Fibroblast of pulmonary artery (primary cell): ENCODE measurements at places on chromosomes 2 and 18.

- no peak for DNase-seq
Observed at GRCh38 chr2:74406035-74406434, 15.4 kb downstream of the C2orf81 start.

GRCh38 chr2:219344751-219345430, 12.3 kb upstream of the RESP18 start:
- peak; percentile 66 for DNase-seq

DNA sequence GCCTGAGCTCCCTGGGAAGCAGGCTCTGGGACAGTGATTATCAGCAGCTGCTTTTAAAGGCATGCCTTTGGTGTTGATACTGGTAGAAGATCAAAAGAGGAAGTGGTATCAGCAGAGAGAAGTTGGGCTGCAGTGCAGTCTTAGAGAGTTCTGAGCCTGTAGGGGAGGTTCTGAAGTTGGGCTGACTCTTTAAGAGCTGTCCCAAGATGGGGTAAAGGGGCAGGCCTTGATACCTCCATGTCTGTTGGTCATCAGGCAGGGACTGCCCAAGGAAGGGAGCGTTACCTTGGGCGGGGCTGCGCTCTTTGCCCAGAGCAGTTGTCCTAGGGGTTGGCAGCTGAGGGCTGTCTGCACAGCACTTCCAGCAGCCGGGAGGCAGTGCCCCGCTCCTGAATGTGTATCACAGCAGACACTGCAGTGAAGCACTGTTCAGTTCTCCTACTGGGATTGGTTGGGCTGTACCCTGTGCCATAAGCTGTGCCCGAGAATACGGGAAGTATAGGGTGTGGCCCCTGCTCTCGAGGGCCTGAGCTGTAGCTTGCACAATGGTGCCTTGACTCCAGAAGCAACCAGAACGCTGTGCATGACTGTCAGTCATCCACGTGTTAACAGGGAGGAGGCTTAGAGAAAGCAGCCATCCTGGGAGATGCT, 177.0 kb downstream of the CTIF start:
- no peak for DNase-seq

DNA sequence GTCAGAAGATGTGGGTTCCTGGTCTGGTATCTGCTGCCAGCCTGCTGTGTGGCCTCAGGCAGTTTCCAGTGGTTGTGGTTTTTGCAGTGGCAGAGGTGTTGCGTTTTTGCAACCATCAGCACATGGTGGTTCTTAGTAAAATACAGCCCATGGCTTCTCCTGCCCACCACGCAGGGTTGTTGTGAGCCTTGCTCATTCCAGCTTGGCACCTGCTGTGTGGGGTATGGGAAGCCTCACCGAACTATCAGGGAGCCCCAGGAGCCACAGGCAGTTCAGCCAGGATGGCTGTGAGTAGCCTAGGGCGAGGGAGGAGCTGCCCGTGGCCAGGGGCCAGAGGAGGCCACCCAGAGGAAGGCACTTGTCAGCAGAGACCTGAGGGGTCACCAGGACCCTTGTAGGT, 9.8 kb downstream of the ARID5A start:
- DNase-seq: no peak

DNA sequence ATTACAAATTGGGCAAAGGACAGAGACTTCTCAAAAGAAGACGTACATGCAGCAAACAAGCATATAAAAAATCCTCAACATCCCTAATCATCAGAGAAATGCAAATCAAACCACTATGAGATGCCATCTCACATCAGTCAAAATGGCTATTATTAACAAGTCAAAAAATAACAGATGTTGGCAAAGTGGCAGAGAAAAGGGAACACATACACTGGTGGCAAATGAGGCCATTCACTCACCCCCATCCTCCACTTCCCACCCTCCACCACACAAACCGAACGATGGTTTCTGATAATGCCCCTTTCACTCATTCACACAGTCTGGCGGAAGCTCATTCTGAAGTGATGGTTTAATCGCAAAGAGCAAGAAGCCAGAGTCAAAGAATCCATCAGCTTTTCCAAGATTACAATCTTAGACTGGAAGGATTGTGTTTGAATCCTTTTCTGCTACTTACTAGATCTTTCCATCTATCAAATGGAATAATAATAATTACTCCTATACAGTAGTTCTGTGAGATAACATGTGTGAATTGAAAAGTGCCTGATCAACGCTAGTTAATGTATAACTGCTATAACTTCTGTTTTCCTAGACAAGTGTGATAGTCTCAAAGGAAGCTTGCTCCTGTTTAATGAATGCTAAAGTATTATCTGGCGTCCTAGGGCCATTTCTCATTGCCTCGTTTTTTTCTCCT, 16.9 kb upstream of the CD28 start:
- no peak for DNase-seq

DNA sequence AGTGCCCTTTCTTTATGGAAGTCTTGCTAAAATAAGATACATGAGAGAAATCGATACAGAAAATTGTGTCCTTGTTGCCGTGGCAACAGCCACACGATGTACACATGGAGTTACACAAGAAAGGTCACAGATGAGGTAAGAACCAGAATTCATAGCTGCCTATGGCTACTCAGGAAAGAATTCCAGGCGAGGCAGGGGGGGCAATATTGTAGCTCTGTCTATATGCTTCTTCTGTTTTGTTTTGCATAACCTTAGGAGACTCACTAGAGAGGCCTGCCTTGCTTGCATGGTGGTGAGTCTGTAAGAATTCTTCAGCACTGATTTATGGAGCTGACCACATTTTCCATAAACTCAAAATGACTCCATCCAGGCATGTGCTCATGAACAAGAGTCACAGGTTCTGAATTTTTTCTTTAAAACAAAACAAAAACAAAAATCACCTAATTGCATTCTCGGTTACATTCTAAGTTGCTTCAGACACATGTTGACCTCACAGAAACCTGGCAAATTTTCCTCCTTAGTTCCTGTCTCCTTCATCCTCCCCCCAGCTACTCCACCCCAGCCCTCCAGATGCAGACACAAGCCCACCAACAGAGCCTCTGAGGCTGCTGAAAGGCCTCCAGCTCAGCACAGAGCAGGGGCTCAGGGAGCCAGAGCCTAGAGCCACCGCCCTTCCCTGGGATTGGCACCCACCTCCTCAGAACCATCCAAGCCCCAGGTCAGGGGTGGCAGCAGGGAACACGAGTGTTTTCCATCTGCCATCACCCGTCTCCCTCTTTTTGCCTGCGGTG, 183.5 kb downstream of the ANTXR1 start:
- peak; percentile 72 for DNase-seq

- no peak for DNase-seq
Observed at GRCh38 chr2:182144041-182144775, 158.6 kb downstream of the PPP1R1C start.

- DNase-seq: no peak
Observed at GRCh38 chr2:232418056-232418455, 11.4 kb downstream of the ALPG start.

GRCh38 chr2:229526951-229527350, 187.4 kb downstream of the DNER start:
- DNase-seq: no peak

DNA sequence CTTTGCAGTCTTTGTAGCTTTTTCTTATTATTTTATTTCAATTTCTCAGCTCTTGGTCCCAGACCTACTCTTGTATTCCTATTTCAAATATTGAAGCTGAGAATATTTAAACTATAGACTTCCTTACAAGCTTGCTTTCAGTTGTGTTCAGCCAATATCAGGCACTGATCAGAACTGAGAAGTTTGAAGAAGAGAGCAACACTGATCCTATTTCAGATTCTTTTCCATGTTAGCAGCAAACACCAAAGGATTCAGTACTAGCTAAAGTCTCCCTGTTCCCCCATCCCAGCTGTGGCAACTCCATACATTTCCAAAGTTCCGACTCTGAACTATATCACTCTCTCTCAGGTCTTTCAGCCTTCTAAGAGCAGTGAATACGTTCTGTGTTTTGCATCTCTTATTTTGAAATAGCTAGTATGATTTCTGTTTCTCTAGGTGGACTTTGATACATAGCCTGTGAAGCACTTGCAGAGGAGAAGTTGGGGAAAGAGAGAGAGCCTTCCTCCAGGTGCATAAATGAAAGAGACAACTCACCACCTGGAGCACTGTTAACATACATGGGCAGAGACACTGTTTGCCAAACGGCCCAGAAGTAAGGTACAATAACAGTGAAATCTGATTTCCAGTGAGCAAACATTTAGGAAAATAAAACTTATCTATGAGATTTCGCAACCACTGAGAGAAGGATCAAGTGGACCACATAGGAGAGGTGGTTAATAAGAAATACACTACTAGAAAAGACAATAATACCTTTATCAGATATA, 135.0 kb upstream of the ZNF804A start:
- DNase-seq: no peak

GRCh38 chr2:42457011-42457410, 36.8 kb downstream of the KCNG3 start:
- DNase-seq: no peak

- DNase-seq: no peak
Observed at GRCh38 chr2:197024206-197024605, 97.7 kb upstream of the PGAP1 start.

DNA sequence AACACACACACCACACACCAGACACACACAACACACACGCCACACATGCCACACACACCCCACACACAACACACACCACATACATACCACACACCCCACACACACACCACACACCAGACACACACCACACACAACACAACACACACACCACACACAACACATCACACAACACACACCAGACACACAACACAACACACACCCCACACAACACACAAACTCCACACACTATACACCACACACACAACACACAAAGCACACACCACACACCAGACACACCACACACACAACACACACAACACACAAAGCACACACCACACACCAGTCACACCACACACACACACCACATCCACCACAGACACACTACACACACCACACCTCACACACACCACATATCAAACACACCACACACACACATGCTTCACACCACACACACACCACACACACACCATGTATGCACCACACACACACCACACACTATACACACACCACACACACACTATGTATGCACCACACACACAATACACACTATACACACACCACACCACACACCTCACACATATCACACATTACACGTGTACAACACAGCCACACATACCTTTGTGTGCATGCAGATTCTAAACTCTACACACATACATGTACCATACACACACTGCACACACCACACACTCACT, 72.2 kb downstream of the TMEM18 start:
- DNase-seq: no peak

DNA sequence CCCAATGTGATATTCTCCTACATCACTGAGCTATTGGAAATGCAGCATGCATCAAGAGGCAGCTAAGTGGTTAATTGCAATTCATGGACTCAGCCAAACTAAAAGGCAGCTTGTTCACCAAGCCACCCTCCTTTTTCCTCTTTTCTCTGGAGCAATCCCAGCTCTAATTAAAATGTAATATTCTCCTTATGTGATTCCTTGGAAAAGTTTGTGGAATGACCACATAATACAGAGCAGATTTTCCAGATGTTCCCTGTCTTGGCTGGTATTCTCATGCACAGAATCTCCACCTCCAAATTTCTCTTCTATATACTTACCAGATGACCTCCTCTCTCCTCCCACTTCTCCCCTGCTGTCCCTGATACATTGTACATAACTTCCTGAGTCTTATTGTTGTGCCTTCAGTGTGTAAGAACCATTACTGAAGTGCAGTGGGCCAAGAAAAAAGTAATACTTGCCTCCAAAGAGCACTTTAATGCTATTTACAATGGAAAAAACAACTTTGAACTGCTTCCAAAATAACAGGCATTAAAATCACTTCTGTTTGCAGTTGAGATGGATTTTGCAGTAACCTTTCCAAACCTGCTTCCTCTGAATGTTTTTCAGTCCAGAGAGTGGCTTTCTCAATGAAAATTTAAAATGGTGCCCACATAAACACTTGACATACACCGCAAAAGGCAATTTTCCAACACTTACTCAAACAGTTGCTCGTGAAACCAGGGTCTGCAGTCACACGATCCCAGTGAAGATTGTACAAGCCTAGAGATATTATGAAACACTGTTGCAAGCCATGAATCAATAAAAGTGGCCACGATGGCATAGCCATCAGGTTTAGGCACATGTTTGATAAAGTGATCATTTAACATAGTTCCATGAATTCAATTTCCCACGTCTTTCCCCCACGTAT, 258.0 kb downstream of the MTX2 start:
- peak; percentile 47 for DNase-seq

GRCh38 chr18:45682181-45682580, 41.8 kb upstream of the SLC14A1 start:
- no peak for DNase-seq

DNA sequence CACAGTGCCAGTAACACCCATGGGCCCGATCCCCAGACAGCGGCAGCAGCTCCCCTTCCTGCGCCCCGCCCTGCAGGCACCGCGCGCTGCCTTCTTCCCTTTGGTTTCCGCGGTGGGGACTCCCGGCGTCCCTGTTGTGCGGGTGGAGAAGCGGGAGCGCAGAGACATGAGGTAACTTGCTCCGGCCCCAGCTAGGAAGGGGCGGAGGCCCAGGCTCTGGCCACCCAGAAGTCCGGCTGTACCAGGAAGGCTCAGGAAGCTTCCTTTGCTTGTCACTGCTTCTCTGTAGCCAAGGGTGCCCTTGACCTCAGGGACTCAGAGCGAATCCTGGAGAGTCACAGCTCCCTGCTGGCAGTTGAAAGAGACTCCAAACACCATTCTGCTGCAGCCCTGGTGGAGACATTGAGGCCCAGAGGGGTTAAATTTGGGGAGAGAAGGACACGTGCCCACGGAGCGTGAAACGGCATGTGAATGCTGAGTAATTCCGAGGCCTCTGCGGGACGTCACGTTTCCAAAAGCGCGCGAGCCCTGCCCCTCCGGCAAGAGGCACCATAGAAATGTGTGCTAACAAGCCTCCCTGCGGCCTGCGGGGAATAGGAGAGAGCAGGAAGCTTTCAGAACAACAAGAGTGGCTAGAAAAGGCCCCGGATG, 6.7 kb upstream of the ADCY3 start:
- DNase-seq: peak; percentile 18

DNA sequence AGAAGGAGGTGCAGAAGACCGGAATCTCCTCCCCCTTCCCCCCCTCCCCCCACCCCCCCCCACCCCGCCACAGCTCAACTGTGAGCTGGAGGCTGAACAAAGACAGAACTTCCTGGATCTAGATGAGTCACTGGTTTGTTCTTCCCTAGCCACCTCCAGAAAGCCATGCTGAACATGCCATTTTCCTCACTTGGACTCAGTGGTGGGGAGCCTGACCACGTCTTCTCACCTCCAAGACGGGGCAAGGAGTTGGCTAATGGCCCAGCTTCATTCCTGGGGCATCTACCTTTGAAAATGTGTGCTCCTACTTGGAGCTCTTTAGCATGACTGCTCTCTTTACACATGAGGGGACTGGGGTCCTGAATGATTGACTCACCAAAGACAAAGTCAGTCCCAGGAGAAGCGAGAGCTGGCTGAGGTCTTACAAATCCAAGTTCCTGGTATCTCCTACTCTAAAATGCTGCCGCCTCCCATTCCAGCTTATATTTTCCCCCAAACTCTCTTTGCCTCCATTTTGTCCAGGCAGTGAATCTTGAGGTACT, 22.6 kb upstream of the FZD5 start:
- peak; percentile 79 for DNase-seq

GRCh38 chr2:178199334-178199733, 5.0 kb downstream of the OSBPL6 start:
- DNase-seq: no peak
